PC-3 (cell line): ENCODE measurements at places on chromosomes 6 and 20. TPM values are rescaled to one million over a fixed set of nuclear protein-coding genes. Genes with fewer than 3 reads are reported as not detected.

GRCh38 chr20:46789339-46790028 lies 80.0 kb downstream of the SLC2A10 start:
- H3K27me3 ChIP-seq: peaks cover 49% of the 10 kb centered on the region
- H3K27ac ChIP-seq: no peak overlapping the region
- H3K4me1 ChIP-seq: peaks cover 4% of the 10 kb centered on the region; the same call in 1 of the 2 replicates
- no peak for DNase-seq
- no peak overlapping the region for H3K4me3 ChIP-seq

- no peak overlapping the region for H3K4me3 ChIP-seq
- peaks cover 14% of the 10 kb centered on the region for H3K4me1 ChIP-seq
- no peaks in the 10 kb centered on the region for H3K36me3 ChIP-seq
- H3K27me3 ChIP-seq: no peaks in the 10 kb centered on the region
- H3K27ac ChIP-seq: no peak overlapping the region
- DNase-seq: no peak
These were observed 22.8 kb downstream of the FYN start for GRCh38 chr6:111850295-111850937.

DNA sequence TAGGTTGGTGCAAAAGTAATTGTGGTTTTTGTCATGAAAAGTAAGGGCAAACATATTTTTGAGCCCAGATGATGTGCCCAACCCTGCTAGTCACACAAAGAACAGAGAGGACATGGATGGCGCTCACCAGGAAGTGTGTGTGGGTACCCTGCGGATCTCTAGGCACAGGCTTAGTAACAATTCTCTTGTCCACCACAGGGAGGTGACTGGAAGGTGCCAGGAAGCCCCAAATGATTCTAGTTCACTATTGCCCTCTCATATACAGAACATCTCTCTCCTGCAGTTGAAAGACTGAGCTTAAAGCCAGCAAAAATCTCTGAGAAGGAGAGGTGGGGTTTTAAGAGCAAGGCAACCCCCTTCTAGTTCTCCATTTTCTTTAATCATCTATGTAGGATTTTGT lies 272.1 kb upstream of the TAB2 start:
- DNase-seq: no peak
- no peak overlapping the region for H3K27ac ChIP-seq
- H3K27me3 ChIP-seq: no peaks in the 10 kb centered on the region
- peaks cover 34% of the 10 kb centered on the region for H3K4me1 ChIP-seq
- H3K36me3 ChIP-seq: no peaks in the 10 kb centered on the region

- H3K4me3 ChIP-seq: no peak overlapping the region
- peaks cover 63% of the 10 kb centered on the region for H3K27me3 ChIP-seq
- DNase-seq: peak; percentile 78
- H3K27ac ChIP-seq: no peak overlapping the region
- H3K4me1 ChIP-seq: no peaks in the 10 kb centered on the region
These were observed 18.0 kb upstream of the DEFB129 start for GRCh38 chr20:208942-209566.

DNA sequence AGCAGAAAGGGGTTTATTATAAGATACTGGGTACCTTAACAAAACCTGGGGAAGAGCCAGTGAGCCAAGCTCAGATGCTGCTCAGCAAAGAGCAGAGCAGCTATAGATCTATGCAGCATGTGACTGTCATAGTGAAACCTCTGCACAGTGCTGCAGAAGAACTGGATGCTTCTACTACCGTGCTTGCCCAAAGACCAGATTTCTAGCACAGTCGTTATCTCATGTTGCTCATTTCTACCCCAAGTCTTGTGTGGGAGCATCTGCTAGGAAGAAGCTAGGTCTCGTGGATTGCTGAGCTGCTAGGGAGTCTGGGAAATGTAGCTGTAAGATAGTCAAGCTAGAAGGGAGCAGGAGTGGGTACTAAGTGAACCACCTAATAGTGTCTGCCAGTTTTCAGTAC lies 31.7 kb upstream of the GNRH2 start:
- H3K27me3 ChIP-seq: no peaks in the 10 kb centered on the region
- no peak for DNase-seq
- H3K27ac ChIP-seq: no peak overlapping the region
- no peak overlapping the region for H3K4me3 ChIP-seq
- peaks cover 7% of the 10 kb centered on the region; the same call in 1 of the 2 replicates for H3K4me1 ChIP-seq

GRCh38 chr6:31165986-31166385 lies 4.5 kb downstream of the POU5F1 start:
- no peak overlapping the region for H3K27ac ChIP-seq
- peaks cover 5% of the 10 kb centered on the region for H3K4me1 ChIP-seq
- no peak for DNase-seq

DNA sequence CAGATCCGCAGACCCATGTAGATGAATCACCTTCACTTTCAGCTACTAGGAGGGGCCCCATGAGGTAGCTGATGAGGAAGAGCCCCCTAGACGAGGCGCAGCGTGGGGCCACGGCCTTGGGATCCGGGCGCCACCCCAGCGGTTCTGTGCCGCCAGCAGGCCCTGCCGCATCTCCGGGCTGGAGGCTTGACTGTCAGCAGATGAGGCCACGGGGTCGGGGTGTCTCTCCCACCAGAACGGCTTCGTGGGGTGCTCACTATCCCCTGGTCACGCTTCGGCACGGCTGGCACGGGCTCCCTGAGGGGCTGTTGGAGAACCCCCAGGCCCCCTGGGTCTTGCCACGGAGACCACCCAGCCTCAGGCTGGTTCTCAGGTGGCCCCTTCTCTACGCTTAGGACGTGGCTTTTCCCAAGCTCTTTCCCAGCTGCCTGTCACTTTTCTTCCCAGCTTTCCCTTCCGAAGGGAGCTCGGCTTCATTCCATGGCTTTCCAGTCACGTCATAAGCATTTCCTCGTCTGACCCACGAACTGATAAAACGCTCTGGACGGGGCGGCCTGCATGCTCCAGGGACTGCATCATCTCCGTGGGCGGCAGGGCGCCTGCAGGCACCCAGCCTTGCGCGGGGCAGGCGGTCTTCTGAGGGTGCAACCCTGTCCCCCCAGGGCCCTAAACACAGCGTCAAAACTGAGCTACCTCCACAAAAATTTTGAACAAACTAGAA lies 85.9 kb downstream of the THBS2 start:
- no peaks in the 10 kb centered on the region for H3K27me3 ChIP-seq
- no peak overlapping the region for H3K27ac ChIP-seq
- H3K36me3 ChIP-seq: no peaks in the 10 kb centered on the region
- no peak for DNase-seq

- H3K36me3 ChIP-seq: no peaks in the 10 kb centered on the region
- no peaks in the 10 kb centered on the region for H3K4me1 ChIP-seq
- no peak for DNase-seq
These were observed 60.8 kb upstream of the CARMIL1 start for GRCh38 chr6:25218346-25218745.

DNA sequence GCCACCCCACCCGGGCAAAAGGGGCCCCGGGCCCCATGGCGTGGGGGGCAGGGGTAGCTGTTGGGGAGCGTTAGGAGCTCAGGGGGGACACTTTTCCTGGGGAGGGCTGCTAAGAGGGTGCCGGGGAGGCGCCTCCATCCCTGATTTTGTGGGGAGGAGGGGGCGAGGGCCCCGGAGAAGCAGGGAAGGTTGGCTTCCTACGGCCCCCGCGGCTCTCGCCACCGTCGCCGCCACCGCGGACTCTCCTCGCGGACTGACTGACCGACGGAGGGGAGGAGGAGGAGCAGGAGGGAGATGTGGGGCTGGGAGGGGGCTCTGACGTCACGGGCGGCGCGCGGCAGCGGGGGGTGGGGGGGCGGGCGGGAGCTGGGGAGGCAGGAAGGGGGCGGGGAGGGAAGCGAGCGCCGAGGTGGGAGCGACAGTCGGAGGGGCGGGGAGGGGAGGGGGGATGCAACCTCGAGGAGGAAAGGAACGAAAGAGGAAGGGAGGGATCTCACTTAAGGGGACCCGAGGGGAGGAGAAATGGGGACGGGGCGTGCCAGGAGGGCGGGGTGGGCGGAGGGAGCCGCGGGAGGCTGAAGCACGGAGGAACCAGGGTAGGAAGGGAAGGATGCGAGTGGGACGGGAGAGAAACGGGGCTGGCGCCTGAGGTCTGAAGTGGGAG lies 5.1 kb downstream of the GABBR1 start:
- peak overlapping the region; percentile 69 for H3K4me3 ChIP-seq
- no peaks in the 10 kb centered on the region for H3K27me3 ChIP-seq
- H3K4me1 ChIP-seq: peaks cover 15% of the 10 kb centered on the region
- H3K36me3 ChIP-seq: no peaks in the 10 kb centered on the region
- peak; percentile 13 for DNase-seq

- H3K4me1 ChIP-seq: no peaks in the 10 kb centered on the region
- H3K36me3 ChIP-seq: no peaks in the 10 kb centered on the region
These were observed 161.4 kb downstream of the PRL start for GRCh38 chr6:22135395-22135794.

DNA sequence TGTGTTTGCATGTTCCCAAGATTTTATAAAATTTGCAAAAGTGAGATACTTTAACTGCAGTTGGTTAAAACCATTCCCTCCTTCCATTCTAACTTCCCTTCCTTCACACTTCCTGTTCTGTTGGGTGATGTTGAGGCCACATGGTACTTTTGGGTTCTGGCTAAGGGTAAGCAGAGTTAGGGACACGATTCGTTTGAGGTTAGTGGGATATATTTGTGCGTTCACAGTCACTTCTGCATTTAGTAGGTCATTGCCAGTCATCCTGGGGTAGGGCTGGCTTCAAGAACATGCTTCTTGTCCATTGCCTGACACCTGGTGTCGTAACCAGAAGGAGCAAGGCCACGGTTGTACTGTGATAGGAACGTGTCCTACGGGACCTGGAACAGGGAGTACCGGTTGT lies 340.1 kb downstream of the ZFAND3 start:
- H3K36me3 ChIP-seq: no peaks in the 10 kb centered on the region
- H3K4me3 ChIP-seq: no peak overlapping the region
- DNase-seq: no peak
- H3K4me1 ChIP-seq: peaks cover 20% of the 10 kb centered on the region

DNA sequence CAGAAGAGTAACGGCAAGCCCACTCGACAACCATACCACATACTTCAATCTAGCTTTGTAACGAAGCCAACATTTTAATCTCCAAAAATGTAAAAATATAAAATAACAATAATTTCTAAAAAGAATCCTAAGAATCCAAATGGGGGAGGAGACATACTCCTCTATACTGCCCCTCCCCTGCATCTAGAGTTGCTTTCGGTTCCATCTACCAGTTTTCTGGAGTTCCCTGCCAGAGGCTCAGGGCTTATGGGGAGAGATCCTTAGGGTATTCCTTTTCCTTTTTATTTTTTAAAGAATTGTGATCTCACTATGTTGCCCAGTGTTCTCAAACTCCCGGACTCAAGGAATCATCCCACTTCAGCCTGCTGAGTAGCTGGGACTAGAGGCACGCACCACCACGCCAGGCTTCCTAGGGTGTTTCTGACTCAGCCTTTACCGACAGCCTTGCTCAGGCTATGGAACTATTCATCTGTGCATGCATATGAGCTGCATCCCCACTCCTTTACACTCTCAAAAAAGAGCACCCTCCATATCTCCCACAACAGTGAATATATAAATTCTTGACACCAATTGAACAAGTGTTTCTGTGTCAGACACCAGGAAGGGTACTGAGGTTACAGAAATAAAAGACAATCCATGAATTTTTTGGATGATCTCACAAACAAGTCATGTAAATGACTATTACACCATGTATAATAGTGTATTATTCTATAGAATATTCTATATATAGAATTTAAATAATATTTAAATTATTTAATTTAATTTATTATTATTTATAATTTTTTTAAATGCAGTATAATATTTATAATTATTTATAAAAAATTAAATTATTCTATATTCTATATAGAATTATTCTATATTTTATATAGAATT lies 40.7 kb upstream of the UBR2 start:
- no peaks in the 10 kb centered on the region for H3K36me3 ChIP-seq
- no peaks in the 10 kb centered on the region for H3K27me3 ChIP-seq
- peaks cover 38% of the 10 kb centered on the region for H3K4me1 ChIP-seq

GRCh38 chr6:152423216-152424103 lies 213.7 kb downstream of the SYNE1 start:
- no peak overlapping the region for H3K4me3 ChIP-seq
- H3K4me1 ChIP-seq: no peaks in the 10 kb centered on the region

GRCh38 chr6:144150710-144151657 lies 667 bp downstream of the STX11 start:
- H3K36me3 ChIP-seq: no peaks in the 10 kb centered on the region
- DNase-seq: peak; percentile 13
- H3K4me1 ChIP-seq: peaks cover 9% of the 10 kb centered on the region; the same call in 1 of the 2 replicates

The HLA-DRA gene
- total RNA-seq: not detected in 2 replicates

The LY6G6F gene
- total RNA-seq: not detected in 2 replicates

The SIM1 gene
- not detected in 2 replicates for total RNA-seq

The HLA-DOA gene
- not detected in 2 replicates for total RNA-seq

The TAAR5 gene
- not detected in 2 replicates for total RNA-seq

The ZNF391 gene
- 1.7 and 5.9 TPM in 2 replicates for total RNA-seq

The TNFRSF6B gene
- 41.6 and 59.0 TPM in 2 replicates for total RNA-seq

The ADGRB3 gene
- total RNA-seq: 0.11 and 0.23 TPM in 2 replicates

The SCRT2 gene
- not detected in 2 replicates for total RNA-seq

The PACSIN1 gene
- total RNA-seq: 2.3 and 3.5 TPM in 2 replicates

The CCR6 gene
- not detected in 2 replicates for total RNA-seq

The PGC gene
- total RNA-seq: not detected in 2 replicates

The BPHL gene
- 15.7 and 15.8 TPM in 2 replicates for total RNA-seq
